ENCODE measurements at places on chromosomes 5 and 9.

GRCh38 chr5:52767766-52768480, 19.8 kb upstream of the ITGA1 start:
- DNase-seq, result no peak

- no peak for DNase-seq
These were observed 183.1 kb upstream of the S1PR3 start for GRCh38 chr9:88808019-88808656.

GRCh38 chr5:94467954-94468930, 150.2 kb downstream of the KIAA0825 start:
- DNase-seq, result no peak

- no peak for DNase-seq
These were observed 80.3 kb downstream of the OSMR start for GRCh38 chr5:38926121-38926520.

DNA sequence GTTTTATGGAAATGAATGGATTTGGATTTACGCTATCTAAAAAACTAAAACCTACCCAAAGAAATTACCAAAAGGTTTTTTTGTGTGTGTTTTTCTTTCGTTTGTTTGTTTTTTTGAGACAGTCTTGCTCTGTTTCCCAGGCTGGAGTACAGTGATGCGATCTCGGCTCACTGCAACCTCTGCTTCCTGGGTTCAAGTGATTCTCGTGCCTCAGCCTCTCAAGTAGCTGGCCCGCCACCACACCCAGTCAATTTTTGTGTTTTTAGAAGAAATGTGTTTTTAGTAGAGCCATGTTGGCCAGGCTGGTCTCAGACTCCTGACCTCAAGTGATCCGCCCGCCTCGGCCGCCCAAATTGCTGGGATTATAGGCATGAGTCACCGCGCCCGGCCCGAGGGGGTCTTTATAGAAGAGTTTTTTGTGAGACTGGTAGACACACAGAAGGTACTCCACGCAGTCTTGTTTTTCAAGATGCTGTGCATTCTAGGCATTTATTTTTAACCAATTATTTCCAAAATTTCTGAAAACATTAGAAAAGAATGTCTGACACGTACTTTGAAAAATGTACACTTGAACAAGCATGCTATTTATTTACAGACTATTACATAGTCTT, 75.7 kb downstream of the NR6A1 start:
- DNase-seq, result no peak

GRCh38 chr5:3886524-3887451, 291.2 kb downstream of the IRX1 start:
- DNase-seq, result no peak
